ENCODE measurements at places on chromosomes 7 and 10.

DNA sequence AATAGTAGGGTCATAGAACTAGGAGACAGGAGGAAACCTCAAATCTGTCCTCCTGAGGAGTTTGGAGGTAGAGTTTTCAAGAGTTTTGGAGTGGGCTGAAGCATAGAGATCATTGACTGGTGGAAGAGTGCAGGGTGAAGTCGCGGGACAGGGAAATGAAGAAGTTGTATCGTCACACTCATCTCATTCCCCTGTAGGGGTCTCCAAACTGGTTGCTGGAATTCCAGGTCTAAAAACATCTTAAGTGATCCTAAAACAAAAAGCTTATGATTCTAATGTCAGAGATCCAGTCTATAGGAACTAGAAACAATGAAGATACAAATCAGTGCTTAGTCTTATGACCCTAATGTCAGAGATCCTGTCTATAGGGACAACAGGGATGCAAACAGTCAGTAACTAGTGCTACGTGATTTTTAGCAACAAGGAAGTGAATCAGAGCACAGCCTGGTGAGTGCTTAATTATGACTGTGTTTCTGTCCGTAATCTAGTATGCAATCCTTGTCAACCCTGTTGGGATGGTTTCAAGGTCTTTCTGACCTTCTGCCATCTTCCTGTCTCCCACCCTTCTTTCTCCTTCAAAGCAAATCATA is 139.4 kb downstream of the SKIDA1 start:
- no peak for DNase-seq

GRCh38 chr10:14253079-14253478 is 77.6 kb downstream of the FRMD4A start:
- DNase-seq = no peak

- DNase-seq = no peak
These were observed 29.3 kb upstream of the GGCT start for GRCh38 chr7:30533886-30534285.

DNA sequence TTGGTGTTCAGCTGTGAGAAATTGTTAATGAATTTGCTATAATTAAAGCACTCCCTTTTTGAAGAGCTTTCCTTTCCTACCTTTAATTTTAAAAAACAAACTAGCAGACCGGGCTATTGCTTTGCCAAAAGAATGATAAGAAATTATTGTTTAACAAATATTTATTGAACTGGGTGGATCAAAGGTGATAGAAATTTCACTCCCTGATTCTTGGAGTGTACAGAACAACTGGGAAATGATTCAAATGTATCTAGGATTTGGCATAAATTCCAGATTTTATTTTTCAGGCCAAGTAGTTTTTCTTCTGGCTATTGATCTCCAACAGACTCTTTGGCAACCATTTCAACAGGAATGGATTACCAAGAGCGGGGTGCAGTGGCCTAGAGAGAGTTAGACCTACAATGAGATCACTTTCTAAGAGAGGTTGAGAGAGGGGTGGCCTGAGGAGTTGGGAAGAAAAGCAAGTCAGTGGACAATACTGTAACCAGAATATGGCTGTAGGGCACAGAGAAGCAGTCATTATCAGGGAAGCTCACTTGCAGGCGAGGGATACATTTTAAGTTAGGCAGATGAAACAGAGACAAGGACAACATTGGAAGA is 71.9 kb downstream of the PLXDC2 start:
- DNase-seq = no peak

- peak; percentile 96 for DNase-seq
These were observed at the start of gene TNKS2 for GRCh38 chr10:91797874-91798648. TNKS2 (plus strand) TSS chr10:91798426; CDS start chr10:91798691, 265 bp downstream.

GRCh38 chr10:116917481-116917880 is 68.2 kb downstream of the ENO4 start:
- DNase-seq = no peak

DNA sequence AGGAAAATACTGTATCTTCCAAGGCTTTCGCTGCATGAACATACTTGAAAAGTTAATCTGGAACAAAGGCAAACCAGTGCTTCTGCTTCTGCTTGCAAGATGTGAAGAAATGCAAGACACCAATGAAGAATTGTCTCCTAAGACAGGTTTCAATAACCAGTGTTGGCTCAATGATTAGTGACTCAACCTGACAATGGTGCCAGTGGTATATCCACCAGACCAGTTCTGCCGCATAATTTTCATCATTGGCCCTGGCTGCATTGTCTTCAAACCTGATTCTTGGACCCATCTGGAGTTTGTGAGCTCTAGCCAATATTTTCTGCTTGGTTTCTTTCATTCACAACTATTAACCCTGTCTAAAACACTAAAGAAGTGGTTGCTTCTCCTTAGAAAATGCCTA is 13.6 kb upstream of the STAMBPL1 start:
- no peak for DNase-seq

GRCh38 chr7:148050492-148051158 is 539.9 kb upstream of the C7orf33 start:
- no peak for DNase-seq

- no peak for DNase-seq
These were observed 277.4 kb downstream of the AGMO start for GRCh38 chr7:15284396-15284795.

DNA sequence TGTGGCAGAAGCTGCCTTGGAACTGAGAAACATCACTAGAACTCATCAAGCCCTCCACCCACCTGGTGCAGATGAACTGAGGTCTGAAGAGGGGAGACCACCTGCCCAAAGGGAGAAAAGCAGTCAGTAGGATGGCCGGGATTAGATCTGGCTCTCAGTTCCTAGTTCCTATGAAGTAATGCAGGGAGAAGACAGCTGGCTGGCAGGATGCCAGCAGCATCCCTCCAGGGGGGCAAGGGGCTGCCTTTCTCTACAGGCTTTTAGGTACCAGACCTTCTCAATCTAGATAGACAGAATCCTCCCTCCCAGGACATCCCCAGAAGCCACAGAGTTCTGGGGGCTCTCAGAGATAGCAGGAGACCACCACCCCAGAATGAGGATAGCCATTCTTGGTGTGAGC is 7.8 kb downstream of the CRHR2 start:
- no peak for DNase-seq

DNA sequence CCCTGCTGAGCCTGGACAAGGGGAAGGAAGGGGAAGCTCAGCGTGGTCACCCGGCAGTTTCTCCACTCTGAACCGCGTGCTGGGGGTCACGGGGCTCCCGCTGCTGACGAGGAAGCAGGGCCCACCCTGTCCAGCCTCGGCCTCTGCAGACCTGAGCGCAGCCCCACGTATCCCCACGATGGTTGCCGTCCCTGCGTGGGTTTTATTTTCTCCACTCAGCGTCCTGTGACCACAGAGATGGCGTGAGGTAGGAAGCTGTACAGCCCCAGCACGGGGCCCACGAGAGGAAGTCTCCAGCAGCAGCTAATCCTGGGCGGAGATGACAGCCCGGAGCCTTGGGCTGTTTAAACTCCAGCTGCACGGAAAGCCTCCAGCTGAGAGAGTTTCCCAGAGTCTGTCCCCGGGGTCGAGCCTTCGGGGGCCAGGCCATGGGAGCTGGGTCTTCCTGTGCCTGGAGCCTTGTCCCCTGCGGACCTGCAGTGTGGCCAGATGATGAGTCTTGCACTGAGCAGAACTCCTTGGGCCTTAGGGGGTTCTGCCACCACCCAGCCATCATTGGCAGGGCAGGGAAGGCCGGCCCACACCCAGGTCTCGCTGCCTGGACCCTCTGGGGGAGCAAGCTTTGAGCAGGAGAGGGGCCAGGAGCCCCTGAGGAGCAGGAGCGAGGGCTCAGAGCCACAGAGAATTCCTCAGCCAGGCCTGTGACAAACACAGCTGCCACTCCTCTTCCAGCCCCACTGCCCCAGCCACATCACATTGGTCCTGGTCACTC is 72.8 kb upstream of the FAM20C start:
- no peak for DNase-seq

GRCh38 chr10:87961314-87961713 is 97.9 kb downstream of the PTEN start:
- DNase-seq = no peak

DNA sequence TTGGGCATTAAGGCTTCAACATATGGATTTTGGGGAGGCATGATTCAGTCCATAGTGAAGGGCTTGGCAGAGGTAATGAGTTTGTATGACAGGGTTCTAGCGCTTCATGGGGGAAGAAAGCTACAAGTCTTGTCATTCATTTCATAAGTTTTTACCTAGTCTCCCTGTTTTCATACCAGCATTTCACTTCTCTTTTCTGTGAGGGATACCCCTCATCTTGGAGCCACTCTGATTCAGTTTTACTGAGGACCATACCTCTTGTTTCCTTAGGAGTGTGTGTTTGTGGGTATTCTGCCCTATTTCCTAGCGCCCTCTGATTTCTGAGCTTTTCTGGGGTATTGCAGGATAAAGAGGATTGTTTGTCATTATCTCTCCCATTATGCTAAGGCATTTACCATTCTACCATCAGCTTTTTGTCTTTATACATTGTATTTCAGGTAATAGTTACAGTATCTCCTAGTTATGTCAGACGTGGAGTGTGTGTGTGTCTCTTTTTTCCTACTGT is 6.8 kb downstream of the RSBN1L start:
- no peak for DNase-seq

GRCh38 chr7:71077743-71078476 is 54.0 kb upstream of the GALNT17 start:
- DNase-seq = no peak

DNA sequence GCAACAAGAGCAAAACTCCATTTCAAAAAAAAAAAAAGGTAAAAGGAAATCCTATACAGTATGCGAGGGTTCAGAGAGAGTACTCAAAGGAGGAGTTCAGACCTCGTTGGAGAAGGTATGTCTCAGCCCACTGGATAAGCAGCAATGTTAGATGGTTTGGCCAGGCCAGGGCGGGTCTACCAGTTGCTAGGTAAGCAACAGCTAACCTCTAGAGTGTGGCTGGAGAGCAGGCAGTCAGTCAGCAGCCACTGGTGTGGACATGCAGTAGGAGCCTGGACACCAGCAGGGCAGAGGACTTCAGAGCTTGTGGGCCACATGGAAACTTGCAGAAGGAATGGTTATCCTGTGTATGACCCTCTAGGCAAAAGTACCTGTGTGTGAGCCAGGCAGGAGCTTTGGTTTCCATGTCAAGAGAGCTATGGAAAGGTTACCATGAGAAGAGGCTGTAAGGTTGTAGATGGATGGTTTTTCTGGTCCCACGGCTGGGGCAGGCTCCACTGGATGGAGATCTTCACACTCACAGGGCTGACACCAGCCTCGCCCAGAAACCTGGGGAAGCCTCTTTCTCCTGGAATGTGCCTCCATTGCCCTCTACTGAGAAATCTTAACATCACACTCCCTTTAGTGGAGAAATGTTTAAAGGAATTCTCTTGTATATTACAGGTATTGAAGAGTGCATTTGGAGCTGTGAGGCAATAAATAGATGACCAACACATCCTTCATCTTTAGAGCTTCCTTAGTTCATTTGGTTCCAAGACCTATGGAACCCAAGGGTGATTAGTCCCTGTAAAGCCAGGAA is 63.6 kb downstream of the CCDC186 start:
- DNase-seq = no peak

- no peak for DNase-seq
These were observed 347.7 kb downstream of the OTUD1 start for GRCh38 chr10:23786594-23786993.

DNA sequence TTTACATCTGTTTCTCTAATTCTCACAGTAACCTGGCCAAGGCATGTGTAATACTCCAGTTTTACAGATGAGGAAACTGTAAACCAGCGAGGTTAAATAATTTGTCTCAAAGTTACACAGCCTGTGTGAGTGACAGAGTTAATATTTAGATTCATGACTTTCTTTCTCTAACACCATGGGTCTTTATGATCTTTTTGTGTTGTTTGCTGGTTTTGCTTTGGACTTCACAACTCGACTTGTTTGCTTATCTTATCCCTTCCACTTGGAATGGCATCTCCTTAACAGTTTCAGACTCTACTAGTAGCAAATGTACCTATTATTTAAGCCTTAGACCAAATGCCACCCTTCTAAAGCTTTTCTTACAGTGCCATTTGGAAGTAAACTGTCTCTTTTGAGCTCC is 34.4 kb downstream of the MXI1 start:
- DNase-seq = no peak

DNA sequence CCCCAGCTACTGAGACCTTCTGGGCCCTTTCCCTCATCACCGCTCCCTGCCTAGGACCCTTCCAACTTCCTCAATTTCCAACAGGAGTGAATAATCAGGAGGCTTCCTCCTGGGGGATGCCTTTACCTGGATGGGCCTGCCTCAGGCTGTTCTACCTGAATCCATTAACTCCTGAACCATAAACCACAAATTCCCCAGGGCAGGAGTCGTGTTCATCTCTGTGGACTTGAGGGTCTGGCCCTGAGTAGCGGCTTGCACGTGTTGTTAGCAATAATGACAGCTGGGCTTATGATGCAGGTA is 105.1 kb upstream of the GPR26 start:
- no peak for DNase-seq

DNA sequence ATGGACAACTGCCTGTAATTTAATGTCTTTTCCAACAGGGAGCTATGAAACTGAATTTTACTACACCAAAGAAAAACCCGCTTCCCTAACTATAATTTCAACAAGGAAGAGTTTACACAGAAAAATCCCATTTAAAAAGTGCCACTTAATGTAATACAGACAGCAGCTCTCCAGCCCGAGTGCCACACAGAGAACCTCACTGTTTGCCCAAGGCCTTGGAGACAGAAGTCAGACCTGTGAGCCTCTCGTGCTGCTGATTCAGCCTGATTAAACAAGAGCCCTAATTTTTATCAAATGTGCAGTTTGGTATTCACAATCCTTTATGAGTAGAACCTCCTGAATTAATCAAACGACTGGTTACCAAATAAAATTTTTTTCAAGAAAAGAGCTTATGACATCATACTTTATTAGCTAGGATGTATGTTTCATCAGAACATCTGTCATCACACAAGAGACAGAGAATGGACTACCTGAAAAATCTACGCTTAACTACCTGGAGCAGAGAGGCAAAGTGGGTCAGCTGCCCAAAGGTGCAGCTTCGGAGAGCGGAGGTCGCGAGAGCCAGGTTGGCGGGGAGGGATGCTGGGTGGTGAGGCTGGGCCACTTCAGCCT is 543.6 kb downstream of the SDK1 start:
- DNase-seq = no peak

DNA sequence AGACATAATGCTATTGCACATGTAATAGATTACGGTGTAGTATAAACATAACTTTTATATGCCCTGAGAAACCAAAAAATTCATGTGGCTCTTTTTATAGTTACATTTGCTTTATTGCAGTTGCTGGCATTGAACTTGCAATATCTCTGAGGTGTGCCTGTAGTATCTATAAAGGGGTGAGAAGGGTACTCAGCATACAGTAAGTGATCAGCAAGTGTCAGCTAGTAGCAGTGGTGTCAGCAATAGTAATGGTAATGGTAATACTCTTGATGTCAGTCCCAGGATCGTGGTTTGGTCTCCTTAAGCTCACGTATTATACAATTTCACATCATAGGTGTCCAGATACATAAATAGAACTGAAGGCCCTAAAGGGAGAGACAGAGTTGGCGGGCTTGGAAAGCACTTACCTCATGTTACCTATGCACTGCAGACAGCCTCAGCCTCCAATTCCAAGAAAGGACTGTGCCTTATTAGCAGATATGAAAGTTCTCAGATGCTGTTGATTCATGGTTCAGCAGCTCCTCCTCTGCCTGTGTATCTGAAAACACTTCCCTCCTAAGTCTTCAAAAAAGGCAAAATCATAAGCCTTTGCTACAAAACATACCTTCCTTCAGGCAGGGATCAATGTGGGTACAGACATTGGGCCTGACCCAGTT is 6.6 kb upstream of the GIMAP7 start:
- no peak for DNase-seq
